Nasal cavity respiratory epithelium epithelial cell of viscerocranial mucosa (primary cell): ENCODE measurements at places on chromosomes 1 and 21. TPM values are rescaled to one million over a fixed set of nuclear protein-coding genes. Genes with fewer than 3 reads are reported as not detected.

The ACOT11 gene
- 2.4 and 12.6 TPM in 2 replicates for total RNA-seq

The CSRP1 gene
- total RNA-seq: 205 and 252 TPM in 2 replicates

The KIF26B gene
- total RNA-seq: 2.1 and 12.4 TPM in 2 replicates

The TAS1R1 gene
- not detected in 2 replicates for total RNA-seq

The GPR37L1 gene
- not detected in 2 replicates for total RNA-seq

The SSU72 gene
- 69.4 and 83.5 TPM in 2 replicates for total RNA-seq

The CYP4A11 gene
- not detected in 2 replicates for total RNA-seq

The NR5A2 gene
- under 0.01 TPM in 1 of 2 replicates, not detected in the other for total RNA-seq

The LRRN2 gene
- total RNA-seq: not detected in 2 replicates

The GCLM gene
- total RNA-seq: 8.2 and 38.6 TPM in 2 replicates

The CYP4Z1 gene
- 0.07 TPM in 1 of 2 replicates, not detected in the other for total RNA-seq

The TSSK3 gene
- total RNA-seq: 0.28 and 0.34 TPM in 2 replicates

The TNN gene
- total RNA-seq: not detected in 2 replicates

The CD1E gene
- not detected in 2 replicates for total RNA-seq

The MAB21L3 gene
- 1.0 and 1.4 TPM in 2 replicates for total RNA-seq

The TMEM269 gene
- total RNA-seq: 0.07 and 0.34 TPM in 2 replicates

The MRPL24 gene
- 34.2 and 45.5 TPM in 2 replicates for total RNA-seq

The LRRC52 gene
- not detected in 2 replicates for total RNA-seq

The PGLYRP3 gene
- 2.4 and 4.7 TPM in 2 replicates for total RNA-seq

The GBP4 gene
- total RNA-seq: under 0.01 and 0.36 TPM in 2 replicates

The NBPF10 gene
- 1.7 and 6.1 TPM in 2 replicates for total RNA-seq

The NPHS2 gene
- not detected in 2 replicates for total RNA-seq

The HSPB7 gene
- total RNA-seq: not detected in 2 replicates

The ZFP69B gene
- total RNA-seq: 4.4 and 5.2 TPM in 2 replicates

The FTCD gene
- 0.14 TPM in 1 of 2 replicates, not detected in the other for total RNA-seq

The TIPRL gene
- total RNA-seq: 29.0 and 32.3 TPM in 2 replicates

The FCGR2B gene
- total RNA-seq: not detected in 2 replicates

The TPTE gene
- not detected in 2 replicates for total RNA-seq

The MSH4 gene
- 0.34 and 1.1 TPM in 2 replicates for total RNA-seq

The PWP2 gene
- total RNA-seq: 39.7 and 55.0 TPM in 2 replicates

The VWA5B1 gene
- total RNA-seq: not detected in 2 replicates
